ENCODE measurements at places on chromosomes 1 and 21.

DNA sequence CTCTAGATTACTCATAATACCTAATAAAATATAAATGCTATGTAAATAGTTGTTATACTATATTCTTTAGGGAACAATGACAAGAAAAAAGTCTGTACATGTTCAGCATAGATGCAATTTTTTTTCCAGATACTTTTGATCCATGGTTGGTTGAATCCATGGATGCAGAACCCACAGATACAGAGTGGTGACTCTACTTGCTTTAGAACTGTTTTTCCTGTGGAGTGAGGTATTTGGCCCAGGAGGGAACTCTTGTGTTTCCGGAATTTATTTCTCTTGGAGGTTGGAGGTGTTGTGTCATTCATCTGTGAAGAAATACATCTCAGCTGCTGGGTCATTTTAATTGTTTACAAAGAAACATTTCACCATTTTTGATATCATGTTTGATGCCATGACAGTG lies 28.7 kb downstream of the TMEM200B start:
- DNase-seq = no peak

GRCh38 chr1:86852289-86852688 lies 61.6 kb downstream of the SELENOF start:
- DNase-seq = no peak

DNA sequence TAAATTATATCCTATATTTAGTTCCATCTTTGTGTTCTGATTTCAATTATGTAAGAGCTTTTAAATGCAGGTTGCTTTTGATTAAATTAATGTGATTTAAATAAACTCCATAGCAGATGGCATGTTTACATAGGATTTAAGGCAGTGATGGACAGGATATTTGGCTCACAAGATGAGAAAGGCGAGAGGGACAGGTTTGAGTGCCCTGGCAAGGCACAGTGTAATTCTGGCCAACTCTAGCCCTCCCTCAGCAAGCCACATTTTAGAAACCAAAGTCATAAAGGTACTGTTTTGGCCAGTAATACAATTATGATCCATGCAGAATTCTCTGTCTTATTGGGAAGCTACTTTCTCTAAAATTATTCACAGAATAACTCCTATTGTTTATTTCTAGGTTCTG lies 50.6 kb upstream of the C1orf146 start:
- DNase-seq = no peak

DNA sequence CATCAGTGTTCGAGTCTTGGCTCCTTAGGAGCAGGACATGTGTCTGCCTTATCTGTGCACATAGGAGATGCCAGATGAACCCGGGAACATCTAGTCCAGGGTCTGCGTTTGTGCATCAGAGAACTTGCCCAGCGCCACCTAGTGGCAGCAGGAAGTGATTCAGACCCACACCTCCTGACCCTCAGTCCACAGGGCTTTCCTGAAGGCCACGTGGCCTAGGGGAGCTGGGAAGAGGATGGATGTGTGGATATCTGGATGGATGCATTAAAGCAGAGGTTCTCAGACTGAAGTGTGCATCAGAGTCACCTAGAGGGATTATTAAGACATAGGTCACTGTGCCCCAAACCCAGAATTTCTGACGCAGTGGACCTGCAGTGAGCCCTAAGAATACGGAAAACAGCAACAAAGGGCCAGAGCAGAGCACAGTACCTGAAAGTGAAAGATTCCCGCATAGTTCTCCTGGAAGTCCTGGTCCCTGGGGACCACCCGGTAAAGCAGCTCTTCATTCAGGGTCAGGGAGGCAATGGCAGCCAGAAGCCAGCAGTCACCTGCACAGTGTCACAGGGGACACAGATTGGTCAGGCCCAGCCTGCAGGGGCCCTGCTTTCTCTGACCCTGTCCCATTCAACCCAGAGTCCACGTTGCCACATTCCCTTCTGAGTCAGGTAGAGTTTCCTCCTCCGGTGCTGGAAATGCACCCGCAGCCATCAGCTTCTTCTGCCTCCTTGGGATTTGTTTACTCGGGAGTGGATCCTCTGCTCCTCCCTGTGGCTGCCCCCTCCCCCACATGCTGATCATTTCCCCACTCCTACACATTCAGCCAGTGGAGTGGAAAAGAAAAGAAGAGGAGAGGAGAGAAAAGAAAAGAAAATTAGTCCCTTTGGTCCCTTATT lies 37.0 kb downstream of the CAPN8 start:
- peak; percentile 87 for DNase-seq

DNA sequence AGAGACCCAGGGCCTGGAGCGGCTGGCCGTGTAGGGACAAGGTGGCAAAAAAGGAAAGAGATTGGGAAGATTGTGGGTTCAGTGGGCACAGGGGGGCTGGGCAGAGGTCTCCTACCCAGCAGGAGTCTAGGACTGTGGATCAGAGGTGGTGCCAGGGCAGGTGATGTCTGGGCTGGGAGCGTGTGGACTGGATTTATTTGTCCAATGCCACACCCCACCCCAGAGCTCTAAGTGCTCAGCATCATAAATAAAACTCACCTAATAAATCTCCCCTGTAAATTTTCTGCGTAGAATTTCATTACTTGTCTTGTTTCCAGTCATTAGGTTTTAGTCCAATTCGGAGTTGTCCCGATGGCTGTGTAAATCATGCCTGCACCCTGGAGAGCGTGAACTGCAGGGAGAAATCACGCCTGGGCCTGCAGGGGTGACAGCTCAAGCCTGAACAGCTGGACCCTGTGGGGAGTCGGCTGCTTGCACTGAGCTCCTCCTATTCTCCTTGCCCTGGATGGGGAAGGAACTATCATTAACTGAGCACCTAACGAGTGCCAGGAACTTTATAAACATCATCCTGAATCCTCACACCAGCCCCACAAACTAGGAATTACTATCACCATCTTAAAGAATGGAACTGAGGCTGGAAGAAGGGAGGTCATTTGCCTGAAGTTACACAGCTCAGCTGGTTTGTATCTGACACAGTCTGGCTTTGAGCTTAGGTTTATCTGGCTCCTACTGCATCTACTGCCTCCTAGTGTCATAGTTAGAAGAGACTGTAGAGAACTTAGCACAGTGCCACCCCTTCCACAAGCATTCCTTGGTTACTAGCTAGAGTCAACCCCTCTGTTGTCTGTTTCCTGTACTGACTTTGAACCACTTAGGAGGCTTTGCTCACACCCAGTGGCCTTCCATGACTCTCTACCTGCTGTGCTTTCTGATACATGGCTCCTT lies 25.0 kb upstream of the POU3F1 start:
- DNase-seq = no peak

GRCh38 chr1:29861922-29862321 lies 625.6 kb downstream of the PTPRU start:
- no peak for DNase-seq

Data from endodermal cell (in vitro differentiated cells).